ENCODE measurements at places on chromosomes 7 and 10.

GRCh38 chr7:118239014-118239413 is 14.5 kb downstream of the ANKRD7 start:
- no peaks in the 10 kb centered on the region for H3K36me3 ChIP-seq
- H3K4me3 ChIP-seq: no peak overlapping the region
- no peaks in the 10 kb centered on the region for H3K4me1 ChIP-seq
- H3K27me3 ChIP-seq: no peaks in the 10 kb centered on the region
- DNase-seq: no peak

DNA sequence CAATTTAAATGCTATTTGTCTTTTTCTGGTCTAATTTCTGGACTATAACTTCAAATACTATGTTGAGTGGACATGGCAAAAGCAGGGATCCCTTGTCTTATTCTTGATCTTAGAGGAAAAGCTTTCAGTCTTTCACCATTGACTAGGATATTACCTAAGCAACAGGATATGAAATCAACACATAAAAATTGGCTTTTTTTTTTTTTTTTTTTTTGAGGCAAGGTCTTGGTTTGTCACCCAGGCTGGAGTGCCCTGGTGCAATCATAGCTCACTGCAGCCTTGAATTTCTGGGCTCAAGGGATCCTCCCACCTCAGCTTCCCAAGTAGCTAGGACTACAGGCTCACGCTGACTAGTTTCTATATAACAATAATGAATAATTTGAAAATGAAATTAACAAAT is 90.8 kb downstream of the JMJD1C start:
- no peaks in the 10 kb centered on the region for H3K36me3 ChIP-seq
- H3K27ac ChIP-seq: no peak overlapping the region
- H3K4me1 ChIP-seq: peaks cover 11% of the 10 kb centered on the region
- no peaks in the 10 kb centered on the region for H3K27me3 ChIP-seq
- no peak for DNase-seq

DNA sequence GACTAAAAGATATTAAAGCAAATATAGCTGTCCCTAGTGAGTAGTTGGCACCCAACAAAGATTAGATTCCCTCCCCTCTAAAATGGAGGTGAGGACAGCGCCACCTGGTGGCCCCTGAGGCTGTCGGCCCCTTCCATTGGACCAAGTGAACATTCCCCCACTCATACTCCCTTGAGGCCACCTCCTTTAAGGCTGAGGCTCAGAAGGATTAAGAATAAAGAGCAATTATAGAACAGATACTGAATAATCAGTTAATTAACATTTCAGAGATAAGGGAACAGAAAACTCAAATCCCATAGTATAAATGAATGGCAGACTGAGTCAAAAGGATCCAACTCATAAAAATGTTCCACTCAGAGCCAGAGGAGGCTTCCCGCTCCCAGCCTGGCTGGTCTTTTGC is 130.4 kb upstream of the GHITM start:
- no peak overlapping the region for H3K27ac ChIP-seq
- no peaks in the 10 kb centered on the region for H3K4me1 ChIP-seq
- H3K36me3 ChIP-seq: no peaks in the 10 kb centered on the region

DNA sequence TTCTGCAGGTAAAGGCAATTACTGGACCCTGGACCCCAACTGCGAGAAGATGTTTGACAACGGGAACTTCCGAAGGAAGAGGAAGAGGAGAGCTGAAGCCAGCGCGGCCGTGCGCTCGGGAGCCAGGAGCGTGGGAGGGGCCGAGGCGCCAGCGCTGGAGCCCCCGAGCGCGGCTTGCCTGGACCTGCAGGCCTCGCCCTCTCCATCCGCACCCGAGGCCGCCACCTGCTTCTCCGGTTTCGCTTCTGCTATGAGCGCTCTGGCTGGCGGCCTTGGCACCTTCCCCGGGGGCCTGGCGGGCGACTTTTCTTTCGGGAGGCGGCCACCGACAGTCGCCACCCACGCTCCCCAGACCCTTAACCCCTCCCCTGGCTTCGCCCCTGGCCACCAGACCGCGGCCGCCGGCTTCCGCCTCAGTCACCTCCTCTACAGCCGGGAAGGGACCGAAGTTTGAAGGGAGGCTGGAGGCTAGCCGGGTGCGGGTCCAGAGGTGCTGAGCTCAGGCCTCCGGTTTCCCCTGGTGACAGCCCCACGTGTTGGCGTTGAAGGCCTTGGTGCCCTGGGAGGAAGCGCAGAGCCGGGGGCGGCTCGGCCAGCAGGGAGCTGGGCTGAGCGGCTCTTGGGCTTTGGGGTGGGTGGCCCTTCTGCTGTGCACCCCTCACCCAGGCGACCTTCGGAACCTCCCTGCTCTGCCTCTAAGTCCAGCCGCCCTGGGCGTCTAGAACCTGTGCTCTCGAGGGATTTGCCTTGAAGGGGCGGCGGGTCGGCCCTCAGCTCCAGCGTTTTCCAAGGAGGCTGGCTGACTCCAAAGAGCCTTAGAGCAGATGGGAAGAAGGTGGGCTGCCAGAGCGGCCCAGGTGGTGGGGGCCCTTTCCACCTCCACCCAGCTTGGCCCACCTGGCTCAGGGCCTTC is 1.8 kb downstream of the FOXI2 start:
- H3K4me3 ChIP-seq: no peak overlapping the region
- no peaks in the 10 kb centered on the region for H3K36me3 ChIP-seq
- H3K27ac ChIP-seq: no peak overlapping the region
- H3K4me1 ChIP-seq: no peaks in the 10 kb centered on the region
- DNase-seq: no peak

DNA sequence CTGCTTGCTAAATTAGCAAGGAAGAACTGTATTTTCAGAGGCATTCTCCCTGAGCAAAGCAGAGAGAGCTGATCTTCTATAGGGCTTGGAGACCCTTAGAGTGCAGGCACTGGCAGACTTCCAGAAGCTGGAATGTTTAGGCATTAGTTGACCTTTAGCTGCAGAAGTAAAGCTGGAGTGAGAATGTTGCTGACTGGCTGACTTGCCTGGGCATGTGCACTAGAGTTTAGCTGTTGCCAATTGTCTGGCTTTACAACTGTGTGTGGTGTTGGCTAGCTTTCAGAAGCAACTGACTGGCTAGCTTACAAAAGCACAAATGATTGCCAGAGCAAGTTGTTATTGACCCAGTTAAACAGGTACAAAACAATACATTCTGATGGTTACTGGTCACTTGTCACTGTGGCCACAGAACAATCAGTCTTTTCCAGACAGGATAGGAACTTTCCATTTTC is 25.1 kb downstream of the FAM13C start:
- H3K36me3 ChIP-seq: no peaks in the 10 kb centered on the region
- no peak overlapping the region for H3K4me3 ChIP-seq
- peak overlapping the region; percentile 67 for H3K27ac ChIP-seq

GRCh38 chr10:35843524-35844181 is 201.6 kb upstream of the FZD8 start:
- DNase-seq: no peak
- H3K27ac ChIP-seq: no peak overlapping the region
- H3K4me1 ChIP-seq: no peaks in the 10 kb centered on the region
- no peaks in the 10 kb centered on the region for H3K27me3 ChIP-seq

DNA sequence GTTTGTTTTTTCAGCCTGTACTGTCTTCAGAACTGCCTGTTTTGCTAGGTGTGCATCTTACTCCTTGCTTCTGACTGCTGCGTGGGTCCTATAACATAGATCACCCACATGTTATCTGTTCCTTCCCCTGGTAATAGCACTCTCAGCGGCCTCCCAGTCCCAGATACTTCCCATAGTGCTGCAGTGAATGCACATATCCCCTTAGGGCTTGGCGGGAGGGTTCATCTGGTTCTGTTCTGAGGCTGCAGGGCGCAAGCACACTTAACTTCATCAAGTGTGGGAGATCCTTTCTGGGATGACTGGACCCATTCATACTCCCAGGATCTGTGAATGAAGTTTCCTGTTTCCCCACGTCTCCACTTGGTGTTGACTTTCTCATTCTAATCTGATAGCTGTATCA is 90.7 kb downstream of the CELF2 start:
- H3K36me3 ChIP-seq: no peaks in the 10 kb centered on the region
- no peaks in the 10 kb centered on the region for H3K4me1 ChIP-seq
- no peak overlapping the region for H3K27ac ChIP-seq
- DNase-seq: no peak
- H3K27me3 ChIP-seq: no peaks in the 10 kb centered on the region
- H3K4me3 ChIP-seq: no peak overlapping the region

DNA sequence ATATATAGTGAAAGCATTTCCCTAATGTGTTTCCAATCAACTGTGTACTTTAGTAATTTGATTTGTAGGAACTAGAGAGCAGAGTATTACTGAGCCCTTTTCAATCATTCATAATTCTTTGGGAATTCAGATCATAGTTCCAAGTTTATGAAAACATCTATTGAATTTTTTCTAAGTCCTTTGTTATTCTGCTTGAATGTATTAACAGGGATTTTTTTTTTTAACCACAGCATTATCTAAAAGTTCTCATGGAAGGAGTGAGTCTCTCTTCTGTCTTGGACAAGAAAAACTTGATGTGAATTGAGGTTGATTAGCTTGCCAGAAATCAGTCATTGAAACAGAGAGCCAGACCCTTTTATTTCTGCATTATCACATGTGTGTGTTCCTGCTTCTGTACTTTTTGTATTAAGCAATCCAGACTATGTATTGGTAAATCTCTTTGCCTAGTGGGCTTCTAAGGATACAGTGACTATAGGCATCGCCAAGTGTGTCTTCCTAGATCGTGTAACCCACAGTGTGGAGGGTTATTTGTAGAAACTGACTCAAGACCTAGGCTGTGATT is 59.9 kb downstream of the BMPER start:
- DNase-seq: no peak
- H3K4me1 ChIP-seq: no peaks in the 10 kb centered on the region
- H3K27me3 ChIP-seq: no peaks in the 10 kb centered on the region
- H3K36me3 ChIP-seq: no peaks in the 10 kb centered on the region

DNA sequence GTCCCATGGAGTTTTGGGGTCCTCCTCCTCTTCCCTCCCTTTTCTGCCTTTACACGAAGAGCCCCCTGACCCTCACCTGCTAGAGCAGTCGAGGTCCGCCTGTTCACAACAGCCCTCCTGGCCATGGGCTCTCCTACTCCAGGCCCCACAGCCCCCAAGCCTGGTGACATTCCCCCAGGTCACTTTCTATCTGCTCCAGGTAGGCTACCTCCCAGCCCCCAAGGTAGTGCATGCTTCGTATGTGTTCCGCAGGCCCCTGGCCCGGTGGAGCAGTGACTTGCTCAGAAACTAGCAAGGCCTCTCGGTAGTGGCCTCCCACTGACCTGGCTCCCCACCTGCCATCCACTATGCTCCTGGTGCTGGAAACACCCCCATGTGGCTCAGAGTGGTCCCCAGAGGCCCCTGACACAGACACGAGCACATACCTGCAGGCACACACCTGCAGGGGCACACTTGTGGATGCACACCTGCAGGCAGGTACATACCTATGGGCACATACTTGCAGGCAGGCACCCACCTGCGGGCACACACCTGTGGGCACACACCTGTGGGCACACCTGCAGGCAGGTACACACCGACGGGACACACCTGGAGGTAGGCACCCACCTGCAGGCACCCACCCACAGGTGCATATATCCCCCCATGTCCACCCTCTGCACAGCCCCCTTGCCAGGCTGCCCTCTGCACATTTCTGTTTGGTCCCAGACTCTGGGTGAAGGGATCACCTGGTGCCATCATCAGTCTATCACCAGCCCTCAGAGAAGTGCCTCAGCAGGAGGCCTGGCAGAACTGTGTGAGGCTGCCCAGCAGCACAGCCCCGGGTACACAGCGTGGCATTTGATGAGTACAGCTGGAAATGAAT is 322.5 kb downstream of the PTPRN2 start:
- no peaks in the 10 kb centered on the region for H3K27me3 ChIP-seq
- H3K36me3 ChIP-seq: no peaks in the 10 kb centered on the region
- no peak overlapping the region for H3K4me3 ChIP-seq
- H3K27ac ChIP-seq: no peak overlapping the region
- H3K4me1 ChIP-seq: no peaks in the 10 kb centered on the region
- DNase-seq: no peak

GRCh38 chr10:43437141-43437870 is 395 bp downstream of the ZNF487 start:
- DNase-seq: no peak
- peaks cover 12% of the 10 kb centered on the region for H3K4me1 ChIP-seq
- H3K27me3 ChIP-seq: no peaks in the 10 kb centered on the region

Data from ascending aorta (tissue), 2 donors.